Peyer's patch (tissue), 4 donors: ENCODE measurements at places on chromosomes 5 and 9. TPM values are rescaled to one million over a fixed set of nuclear protein-coding genes. Genes with fewer than 3 reads are reported as not detected.

DNA sequence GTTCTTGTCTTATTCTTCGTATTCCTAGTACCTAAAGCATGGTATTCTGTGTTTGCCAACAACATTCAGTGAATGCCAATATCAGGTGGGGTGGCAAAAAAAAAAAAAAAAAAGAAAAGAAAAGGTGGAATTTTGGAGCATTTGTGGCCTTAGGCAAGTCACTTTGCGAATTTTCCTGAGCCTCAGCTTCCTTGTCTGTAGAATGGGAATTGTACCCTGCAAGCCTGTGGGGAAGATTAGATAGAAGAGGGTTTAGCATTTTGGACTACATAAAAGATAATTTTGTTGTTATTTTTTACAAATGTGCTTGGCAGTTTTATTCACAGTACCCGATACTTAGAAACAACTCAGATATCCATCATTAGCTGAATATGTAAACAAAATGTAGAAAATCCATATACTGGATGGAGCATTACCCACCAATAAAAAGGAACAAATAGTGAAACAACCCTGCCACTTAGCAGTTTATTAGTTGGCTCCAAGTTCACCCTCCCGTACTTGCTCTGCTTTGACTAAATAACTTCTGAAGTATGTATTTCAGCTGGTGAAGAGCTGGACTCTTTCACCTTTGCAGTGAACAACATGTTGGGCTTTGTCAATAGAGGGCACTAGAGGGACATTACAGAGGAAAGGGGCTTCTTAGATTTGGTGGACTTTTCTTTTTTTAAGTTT is 13.6 kb downstream of the UBE2D2 start:
- H3K27me3 ChIP-seq = no peaks in the 10 kb centered on the region
- peaks cover 4% of the 10 kb centered on the region for H3K36me3 ChIP-seq
- DNase-seq = peak; percentile 45

GRCh38 chr9:88587182-88587581 is 52.2 kb downstream of the NXNL2 start:
- peak; percentile 63 for DNase-seq
- H3K4me3 ChIP-seq = no peak overlapping the region
- no peak overlapping the region for H3K27ac ChIP-seq
- no peaks in the 10 kb centered on the region for H3K27me3 ChIP-seq
- H3K36me3 ChIP-seq = no peaks in the 10 kb centered on the region
- no peaks in the 10 kb centered on the region for H3K4me1 ChIP-seq

DNA sequence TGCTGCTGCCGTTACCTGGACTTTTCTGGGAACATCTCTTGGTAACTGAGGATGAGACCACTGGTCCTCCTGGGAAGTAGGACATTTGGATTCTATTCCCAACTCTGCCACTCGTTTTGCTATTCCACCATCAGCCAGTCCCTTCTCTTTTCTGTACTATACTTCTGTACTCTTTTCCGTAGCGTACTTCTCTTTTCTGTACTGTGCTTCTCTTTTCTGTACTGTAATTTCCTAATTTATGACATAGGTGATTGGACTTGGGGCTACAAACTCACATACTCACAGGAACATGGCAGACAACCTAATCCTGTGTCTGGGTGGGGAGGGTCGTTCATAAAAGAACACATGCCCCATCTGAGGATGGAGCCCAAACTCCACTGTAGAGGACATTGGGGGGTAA is 335.3 kb upstream of the PANK3 start:
- no peak overlapping the region for H3K27ac ChIP-seq
- no peak overlapping the region for H3K4me3 ChIP-seq
- H3K27me3 ChIP-seq = no peaks in the 10 kb centered on the region
- DNase-seq = no peak
- no peaks in the 10 kb centered on the region for H3K36me3 ChIP-seq

GRCh38 chr5:27402828-27403227 is 364.4 kb upstream of the CDH9 start:
- no peaks in the 10 kb centered on the region for H3K27me3 ChIP-seq
- DNase-seq = no peak
- H3K36me3 ChIP-seq = no peaks in the 10 kb centered on the region
- H3K4me3 ChIP-seq = no peak overlapping the region

- H3K36me3 ChIP-seq = peaks cover 28% of the 10 kb centered on the region
- DNase-seq = peak; percentile 61
- H3K27ac ChIP-seq = peak overlapping the region; percentile 94
- H3K27me3 ChIP-seq = no peaks in the 10 kb centered on the region
- peak overlapping the region; percentile 70 for H3K4me3 ChIP-seq
These were observed 694 bp upstream of the PLIN2 start for GRCh38 chr9:19127871-19128500.

- DNase-seq = no peak
- H3K4me1 ChIP-seq = no peaks in the 10 kb centered on the region
These were observed 395.1 kb downstream of the CETN3 start for GRCh38 chr5:90014420-90014819.

- H3K27ac ChIP-seq = no peak overlapping the region
- no peaks in the 10 kb centered on the region for H3K27me3 ChIP-seq
- H3K4me1 ChIP-seq = no peaks in the 10 kb centered on the region
- H3K36me3 ChIP-seq = no peaks in the 10 kb centered on the region
These were observed 4.6 kb downstream of the OBP2B start for GRCh38 chr9:133204335-133204992.

- DNase-seq = peak; percentile 48
- H3K4me1 ChIP-seq = no peaks in the 10 kb centered on the region
- peak overlapping the region; percentile 17 for H3K27ac ChIP-seq
- no peaks in the 10 kb centered on the region for H3K27me3 ChIP-seq
- no peaks in the 10 kb centered on the region for H3K36me3 ChIP-seq
- no peak overlapping the region for H3K4me3 ChIP-seq
These were observed 1040.3 kb downstream of the TLE1 start for GRCh38 chr9:80649001-80649420.

GRCh38 chr5:57538341-57538955 is 55.8 kb upstream of the ACTBL2 start:
- H3K36me3 ChIP-seq = no peaks in the 10 kb centered on the region
- no peaks in the 10 kb centered on the region for H3K4me1 ChIP-seq
- no peak overlapping the region for H3K4me3 ChIP-seq
- no peak for DNase-seq
- H3K27ac ChIP-seq = no peak overlapping the region

Gene ANXA2R
- total RNA-seq = 3.9 TPM

Gene PCDHB7
- not detected for total RNA-seq

Gene PPIC
- total RNA-seq = 5.0 TPM

Gene ACTBL2
- total RNA-seq = not detected

Gene INSL6
- not detected for total RNA-seq

Gene HAND1
- 0.54 TPM for total RNA-seq
